Pancreas (tissue), 10 donors: ENCODE measurements at places on chromosomes 7 and 10.

GRCh38 chr10:30985512-30985911 lies 46.2 kb downstream of the ZNF438 start:
- DNase-seq = no peak

DNA sequence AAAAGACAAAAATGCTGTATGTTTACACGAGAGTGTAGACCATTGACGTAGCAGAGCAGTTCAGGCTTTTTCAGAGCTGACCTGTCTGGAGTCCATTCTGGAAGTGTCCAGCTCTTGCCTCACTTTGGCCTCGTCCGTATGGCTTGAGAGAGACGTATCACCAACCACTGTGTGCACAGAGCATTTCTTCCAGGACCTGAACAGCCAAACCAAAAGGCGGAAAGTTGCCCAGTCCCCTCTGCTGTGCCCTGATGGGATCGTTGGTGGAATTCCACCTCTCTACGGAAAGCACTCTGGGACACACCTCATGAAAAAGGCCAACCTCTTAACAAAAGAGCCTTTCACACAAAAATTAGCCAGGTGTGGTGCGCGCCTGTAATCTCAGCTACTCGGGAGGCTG lies 184.7 kb upstream of the SH2B2 start:
- no peak for DNase-seq

DNA sequence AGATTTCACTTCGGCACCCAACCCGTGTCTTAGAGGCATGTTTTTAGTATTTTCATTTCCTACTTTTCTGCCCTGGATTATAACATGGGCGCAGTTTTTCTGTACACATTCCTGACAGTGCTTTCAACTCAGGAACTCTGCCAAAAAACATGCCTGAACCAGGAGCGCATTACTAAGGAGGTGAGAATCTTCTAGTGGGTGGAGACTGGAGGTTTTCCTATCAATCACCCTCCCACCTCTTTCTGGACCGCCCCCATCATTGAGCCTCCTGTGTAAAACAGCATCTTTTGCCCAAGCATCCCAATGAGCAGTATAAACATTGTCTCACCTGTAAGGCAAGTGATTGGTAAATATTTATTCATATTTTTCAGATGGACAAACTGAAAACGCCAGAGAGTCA lies 53.2 kb downstream of the STK17A start:
- DNase-seq = peak; percentile 38

DNA sequence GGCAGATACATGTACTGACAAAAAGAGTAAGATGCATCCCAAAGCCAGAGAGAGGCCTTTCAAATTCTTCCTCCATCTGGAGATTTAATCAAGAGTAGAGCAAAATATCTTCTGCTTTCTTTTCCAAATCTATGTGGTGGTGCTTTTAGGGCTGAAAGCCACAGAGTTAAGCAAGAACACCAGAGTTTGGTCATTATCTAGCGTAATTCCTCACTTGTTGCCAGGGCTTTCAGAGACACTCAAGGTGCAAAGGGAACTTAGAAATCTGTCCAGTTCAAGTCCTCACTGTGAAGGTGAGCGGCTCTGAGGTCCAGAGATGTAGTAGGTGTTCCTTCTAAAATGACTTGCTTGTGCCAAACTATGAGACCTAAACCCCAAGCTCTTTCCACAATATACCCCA lies 10.9 kb upstream of the NFE2L3 start:
- DNase-seq = no peak
